ENCODE measurements at places on chromosomes 7 and 10.

DNA sequence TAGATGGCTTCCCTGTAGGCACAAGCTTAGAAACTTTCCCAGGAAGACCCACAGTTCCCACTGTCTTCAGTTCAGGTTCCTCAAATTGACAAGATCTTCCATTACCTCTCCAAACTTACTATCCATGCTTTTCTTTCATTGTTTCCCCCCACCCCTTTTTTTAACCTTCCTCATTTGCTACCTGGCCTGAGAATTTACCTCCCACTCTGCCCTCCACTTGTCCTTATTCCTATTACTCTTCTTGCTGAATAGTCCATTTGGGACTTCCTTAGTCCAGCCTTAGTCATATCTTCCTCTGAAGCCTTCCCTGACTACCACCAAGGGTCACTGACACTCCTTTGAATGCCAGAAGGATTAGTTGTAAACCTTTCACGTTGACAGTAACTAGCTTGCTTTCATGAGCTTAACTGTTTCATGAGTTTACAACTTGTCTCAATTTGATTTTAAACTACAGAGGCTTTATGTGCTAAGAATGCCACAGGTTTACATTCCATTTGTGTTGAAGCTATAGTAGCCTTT, 1.2 kb upstream of the CALU start:
- peak; percentile 39 for DNase-seq

GRCh38 chr10:11608159-11609013, 3.1 kb downstream of the USP6NL start:
- no peak for DNase-seq

DNA sequence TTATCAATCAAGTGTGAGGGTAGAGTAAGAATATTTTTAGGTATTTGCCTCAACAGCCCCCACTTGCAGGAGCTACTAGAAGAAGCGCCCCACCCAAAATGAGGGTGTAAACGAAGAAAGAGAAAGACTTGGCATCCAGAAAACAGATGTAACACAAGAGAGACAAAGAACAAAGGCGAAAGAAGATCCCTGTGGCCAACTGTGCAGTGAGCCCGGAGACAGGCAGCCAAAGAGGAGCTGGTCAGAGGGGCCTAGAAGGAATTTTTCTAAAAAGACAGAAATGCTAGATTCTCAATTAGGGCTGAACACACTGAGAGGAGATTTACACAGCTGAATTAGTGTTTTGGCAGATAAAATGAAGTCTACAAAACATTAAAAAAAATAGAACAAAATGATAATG, 29.6 kb upstream of the EIF5AL1 start:
- DNase-seq: no peak

GRCh38 chr7:151313857-151314256, 27.8 kb upstream of the NUB1 start:
- DNase-seq: peak; percentile 61

GRCh38 chr7:2321020-2321419, 6.8 kb upstream of the SNX8 start:
- peak; percentile 24 for DNase-seq

- DNase-seq: peak; percentile 79
Observed at GRCh38 chr7:135253851-135254771, 20.5 kb downstream of the STRA8 start.

DNA sequence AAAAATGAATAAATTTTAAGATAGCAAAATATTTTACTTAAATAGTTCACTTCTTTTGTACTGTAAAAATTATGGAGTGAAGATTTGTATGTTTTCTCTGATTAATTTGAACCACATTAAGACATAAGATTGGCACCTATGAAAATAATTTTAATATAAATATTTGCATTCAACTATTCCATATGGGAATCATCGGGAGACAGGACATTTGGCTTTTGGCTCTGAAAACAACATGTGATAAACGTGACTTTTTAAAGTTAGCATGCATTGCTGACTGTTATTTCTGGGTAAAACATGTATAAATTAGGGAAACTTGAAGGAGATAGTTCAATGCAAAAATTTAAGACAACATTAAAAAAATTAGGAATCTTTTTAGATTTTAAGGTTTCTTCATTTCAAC, 117.2 kb downstream of the SEMA3E start:
- DNase-seq: no peak

GRCh38 chr10:93080350-93081046, 6.8 kb downstream of the CYP26A1 start:
- peak; percentile 83 for DNase-seq

DNA sequence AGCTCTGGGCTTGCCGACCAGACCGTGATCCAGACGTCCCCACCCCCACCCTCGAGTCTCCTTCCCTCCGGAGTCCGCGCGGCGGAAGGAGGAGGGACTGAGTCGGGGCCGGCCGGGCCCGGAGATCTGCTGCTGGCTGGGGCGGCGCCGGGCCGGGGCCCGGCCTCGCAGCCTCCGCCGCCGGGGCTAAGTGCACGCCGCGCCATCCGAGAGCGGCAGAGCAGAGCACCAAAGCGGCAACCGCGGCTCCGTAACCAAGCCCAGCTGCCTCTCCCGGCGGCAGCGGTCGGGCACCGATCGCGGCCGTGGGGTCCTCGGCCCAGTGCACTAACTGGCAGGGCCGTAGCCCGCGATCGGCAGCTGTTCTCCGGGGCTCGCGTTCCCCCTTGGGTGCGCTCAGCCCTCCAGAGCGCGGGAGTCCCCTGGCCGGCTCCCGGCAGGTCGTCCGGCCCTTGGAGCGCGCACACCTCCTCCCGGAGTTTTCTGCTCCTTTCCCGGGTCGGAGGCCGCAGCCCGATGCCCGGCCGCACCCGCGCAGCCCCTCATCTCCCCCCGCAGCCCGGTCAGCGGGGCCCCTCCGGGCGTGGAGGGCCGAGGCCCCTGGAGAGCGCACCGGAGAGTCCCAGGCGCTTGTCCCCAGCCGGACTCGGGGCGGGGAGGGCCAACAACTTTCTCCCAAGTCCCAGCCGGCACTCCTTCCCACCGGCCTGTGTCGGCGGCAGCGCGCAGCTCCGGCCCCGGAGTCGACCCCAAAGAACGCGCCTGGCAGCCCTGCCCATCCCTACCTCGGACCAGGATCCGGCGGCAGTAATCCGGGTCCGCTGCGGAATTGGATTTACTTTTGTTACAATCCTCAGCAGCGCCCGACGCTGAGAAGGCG, 799 bp downstream of the VAX1 start:
- DNase-seq: peak; percentile 77

DNA sequence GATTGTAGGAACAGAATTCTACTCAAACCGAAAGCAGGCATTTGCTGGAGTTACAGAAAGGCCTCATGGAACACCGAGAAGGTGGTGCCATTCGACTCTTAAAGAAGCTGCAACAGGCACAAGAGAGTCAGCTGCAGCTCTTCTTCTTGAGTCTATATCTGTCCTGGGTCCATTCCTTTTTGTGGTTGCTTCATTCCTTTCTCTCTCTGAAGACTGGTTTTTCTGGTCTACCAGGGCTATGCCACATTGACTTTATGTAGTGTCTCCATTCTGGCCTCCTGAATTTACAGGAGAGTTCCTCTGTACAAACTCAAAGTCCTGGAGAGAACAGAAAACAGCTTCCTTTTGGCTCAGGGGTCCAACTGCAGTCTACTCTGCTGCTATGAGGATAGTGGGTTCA, 132.8 kb downstream of the CFTR start:
- no peak for DNase-seq

GRCh38 chr7:155518633-155519032, 27.7 kb downstream of the CNPY1 start:
- no peak for DNase-seq

DNA sequence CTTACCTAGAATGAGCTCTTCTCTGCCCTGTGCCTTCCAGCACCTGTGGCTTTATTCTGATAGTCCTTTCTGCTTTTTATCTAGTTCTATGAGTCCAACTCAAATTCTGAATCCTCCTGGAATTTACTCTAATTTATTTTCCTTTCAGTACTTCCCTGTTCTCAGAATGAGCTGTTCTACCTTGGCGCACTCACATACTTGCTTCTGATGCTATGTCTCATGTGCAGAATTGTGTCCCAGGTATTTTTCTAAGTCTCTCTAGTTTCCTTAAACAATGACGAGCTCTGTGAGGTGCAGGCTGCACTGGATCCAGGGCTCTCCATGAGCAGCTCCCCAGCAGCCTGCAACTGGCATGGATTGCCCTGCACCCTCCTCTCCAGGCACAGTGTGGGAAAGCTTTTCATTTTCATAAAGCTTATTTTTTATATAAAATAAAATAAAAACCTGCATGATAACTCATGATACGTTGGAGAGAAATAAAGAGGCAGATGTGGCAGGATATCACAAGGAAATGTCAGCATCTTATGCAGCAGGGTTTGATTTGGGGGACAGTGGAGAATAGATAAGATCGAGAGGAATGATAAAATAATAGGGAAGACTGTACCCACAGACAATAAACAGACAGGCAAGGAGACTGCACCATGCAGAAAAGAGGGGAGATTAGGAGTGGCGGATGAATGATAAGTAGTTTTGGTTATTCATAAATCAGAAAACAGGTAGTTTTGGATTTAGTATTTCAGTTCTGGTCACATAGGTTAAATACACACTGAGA, 258.2 kb upstream of the POM121L12 start:
- no peak for DNase-seq

DNA sequence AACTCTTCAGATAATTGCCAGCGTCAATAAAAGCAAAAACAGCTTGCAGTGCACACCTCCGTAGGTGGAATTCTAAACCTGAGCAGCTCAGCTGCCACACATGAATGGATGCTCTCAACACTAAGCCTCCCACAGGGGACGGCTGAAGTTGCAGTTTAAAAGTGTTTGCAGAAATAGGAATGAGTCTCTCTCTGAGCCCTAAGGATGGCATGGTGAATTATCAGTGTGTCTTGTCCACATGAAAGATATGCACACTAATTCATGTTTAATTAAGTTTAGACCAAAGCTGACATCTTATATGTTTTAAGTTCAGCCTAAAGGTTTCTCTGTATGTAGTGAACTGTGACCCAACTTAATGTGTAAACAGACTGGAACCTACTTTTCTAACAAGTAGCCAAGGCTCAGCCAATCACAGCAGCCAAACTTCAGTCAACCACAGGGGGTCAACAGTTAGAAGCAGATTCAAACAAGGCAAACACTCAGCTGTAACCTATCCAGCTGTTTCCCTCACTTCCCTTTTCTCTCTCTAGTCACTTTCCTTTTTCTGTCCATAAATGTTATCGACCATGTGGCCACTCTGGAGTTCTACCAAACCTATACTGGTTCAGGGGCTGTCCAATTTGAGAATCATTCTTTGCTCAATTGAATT, 38.1 kb downstream of the CTTNBP2 start:
- no peak for DNase-seq

GRCh38 chr7:122199171-122199570, 55.1 kb upstream of the AASS start:
- DNase-seq: no peak

DNA sequence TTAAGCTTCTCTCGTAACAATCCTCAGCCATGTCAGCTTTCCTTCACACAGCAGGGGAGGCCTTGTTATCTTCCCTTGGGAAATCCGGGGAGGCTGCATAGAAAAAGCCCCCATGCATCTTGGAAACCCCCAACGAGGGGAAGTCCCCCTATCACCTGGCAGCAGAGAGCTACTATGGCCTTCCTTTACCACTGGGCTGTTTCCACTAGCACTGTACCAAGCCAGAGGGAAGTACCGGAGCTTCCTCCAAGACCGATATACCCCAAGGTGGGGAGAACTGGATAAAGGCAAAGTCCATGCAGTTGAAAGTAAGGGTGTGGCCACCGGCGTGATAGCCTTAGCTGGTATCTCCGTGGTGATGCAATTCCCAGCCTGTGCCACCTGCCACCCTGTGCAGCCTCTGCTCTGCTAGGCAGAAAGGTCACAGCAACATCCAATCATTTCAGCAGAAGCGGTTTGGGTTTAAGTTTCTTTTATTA, 4.4 kb upstream of the CLIP2 start:
- DNase-seq: no peak

DNA sequence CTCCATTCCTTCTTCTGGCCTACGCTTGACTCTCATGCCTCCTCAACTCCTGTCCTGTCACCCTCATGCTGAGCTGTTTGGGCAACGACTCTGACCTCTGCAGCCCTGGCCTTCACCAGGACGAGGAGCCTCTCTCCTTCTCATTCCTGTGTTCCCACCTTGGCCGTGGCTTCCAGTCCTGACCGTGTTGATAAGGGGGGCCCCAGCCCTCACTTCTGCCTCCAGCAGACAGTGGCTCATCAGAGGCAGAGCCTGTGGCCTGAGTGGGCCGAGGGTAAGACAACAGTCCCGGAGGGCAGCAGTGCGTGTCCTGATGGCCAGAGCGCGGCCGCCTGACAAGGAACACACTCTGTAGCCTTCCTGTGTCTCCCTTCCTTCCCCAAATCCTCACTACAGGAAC, 61.7 kb upstream of the UBE3C start:
- no peak for DNase-seq

DNA sequence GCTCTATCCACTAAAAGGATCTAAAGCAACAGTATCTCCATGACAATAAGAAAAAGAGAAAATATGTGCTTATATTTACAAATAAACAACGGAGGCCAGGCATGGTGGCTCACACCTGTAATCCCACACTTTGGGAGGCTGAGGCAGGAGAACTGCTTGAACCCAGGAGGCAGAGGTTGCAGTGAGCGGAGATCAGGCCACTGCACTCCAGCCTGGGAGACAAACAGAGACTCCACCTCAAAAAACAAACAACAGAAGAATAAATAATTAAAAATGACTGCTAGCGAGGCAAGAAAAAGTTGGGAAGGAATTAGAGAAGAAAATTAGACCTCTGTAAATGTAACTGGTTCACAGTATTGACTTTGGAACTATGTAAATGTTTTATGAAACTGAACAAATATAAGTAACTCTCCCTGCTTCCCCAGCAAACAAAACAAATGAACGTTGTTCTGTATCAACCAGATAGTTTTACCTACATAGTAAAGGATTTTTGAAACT, 17.1 kb downstream of the TRIM24 start:
- no peak for DNase-seq

DNA sequence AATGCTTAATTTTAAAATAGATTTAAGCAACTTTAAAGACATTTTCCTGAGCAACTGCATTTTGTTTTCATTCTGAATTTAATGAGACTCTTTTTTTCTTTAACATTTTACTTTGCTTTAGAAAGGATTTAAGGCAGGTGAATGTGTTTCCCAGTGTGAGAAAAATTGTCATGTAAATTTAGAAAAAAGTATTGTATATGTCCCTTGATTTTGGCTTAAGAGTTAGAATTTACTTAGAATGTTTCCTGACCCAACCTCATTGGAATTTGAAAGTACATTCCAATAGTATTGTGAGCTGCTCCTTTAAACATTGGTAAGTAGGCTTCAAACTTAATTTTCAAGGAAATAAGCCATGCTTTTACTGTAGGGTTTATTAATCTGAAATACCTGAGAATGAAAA, 110.2 kb downstream of the PTEN start:
- DNase-seq: peak; percentile 50

- DNase-seq: no peak
Observed at GRCh38 chr10:84477398-84478128, 149.2 kb downstream of the CCSER2 start.

All from astrocyte of the hippocampus (primary cell).